ENCODE measurements at places on chromosomes 12 and 14.

GRCh38 chr14:31716208-31716607 lies 155.0 kb downstream of the NUBPL start:
- no peak for DNase-seq

GRCh38 chr14:66445936-66446335 lies 40.2 kb upstream of the CCDC196 start:
- no peak for DNase-seq

DNA sequence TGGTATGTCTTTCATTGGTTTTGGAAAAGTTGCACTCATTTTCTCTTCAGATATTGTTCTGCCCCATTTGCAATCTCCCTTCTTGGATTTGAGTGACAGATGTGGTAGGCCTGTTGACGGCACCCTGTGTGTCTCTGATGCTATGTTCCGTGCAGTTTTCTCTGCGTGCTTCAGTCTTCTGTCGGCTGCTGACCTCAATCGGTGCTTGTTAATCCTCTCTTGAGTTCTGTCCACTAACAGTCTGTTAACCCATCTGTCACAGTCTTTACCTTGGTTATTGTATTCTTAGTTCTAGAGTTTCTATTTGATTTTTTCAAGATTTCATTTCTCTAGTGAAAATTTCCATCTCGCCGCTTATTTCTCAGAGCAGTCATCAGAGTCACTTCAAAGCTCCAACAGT lies 20.7 kb upstream of the PLD4 start:
- DNase-seq = no peak

GRCh38 chr12:88153959-88154358 lies 11.9 kb downstream of the TMTC3 start:
- no peak for DNase-seq

- DNase-seq = no peak
These were observed 17.6 kb upstream of the AEBP2 start for GRCh38 chr12:19421503-19422282.
